ENCODE measurements at places on chromosomes 4 and X.

DNA sequence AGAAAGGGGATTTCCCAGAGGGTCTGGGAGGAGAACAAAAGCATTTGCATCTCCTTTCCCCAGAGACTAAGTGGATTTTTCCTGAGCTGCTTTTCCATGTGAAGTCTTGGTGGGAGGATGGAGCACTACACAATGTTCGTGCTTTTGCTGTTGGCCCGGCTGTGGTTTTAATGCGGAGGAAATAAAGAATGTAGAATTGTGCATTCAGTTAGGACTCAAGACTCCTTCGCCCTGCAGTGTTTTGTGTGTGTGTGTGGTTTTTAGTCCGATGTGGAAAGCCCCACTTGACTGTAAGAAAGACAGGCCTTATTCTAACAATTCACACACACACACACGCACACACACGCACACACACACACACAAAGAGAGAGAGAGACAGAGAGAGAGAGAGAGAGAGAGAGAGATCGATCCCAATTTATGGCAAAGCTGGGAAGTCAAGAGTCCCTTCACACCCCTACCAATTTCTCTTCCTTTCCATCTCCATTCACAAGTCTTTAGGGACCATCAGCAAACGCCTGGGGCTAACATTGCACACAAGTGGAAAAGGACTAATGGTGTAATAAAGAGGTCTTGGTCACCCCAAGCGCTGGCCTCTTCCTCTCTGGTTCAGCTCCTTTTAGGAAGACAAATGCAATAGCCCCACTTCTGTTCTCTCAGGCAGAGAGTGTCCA lies 44.2 kb downstream of the CLDN34 start:
- no peak for DNase-seq

- peak; percentile 63 for DNase-seq
Observed at GRCh38 chrX:13013363-13014110, 30.9 kb downstream of the FAM9C start.

- peak; percentile 24 for DNase-seq
Observed at GRCh38 chrX:43525901-43526610, 130.0 kb upstream of the MAOA start.

GRCh38 chr4:3658530-3658913 lies 107.7 kb upstream of the ADRA2C start:
- no peak for DNase-seq

- peak; percentile 45 for DNase-seq
Observed at GRCh38 chrX:154411981-154412340, 622 bp downstream of the TAFAZZIN start.
